Cardiac ventricle fibroblast (primary cell): ENCODE measurements at places on chromosomes 1 and 21. TPM values are rescaled to one million over a fixed set of nuclear protein-coding genes. Genes with fewer than 3 reads are reported as not detected.

The HSD3B2 gene
- not detected in 2 replicates for total RNA-seq

The TCHH gene
- 0.06 TPM in 1 of 2 replicates, not detected in the other for total RNA-seq

The PBX1 gene
- total RNA-seq = 37.5 and 39.5 TPM in 2 replicates

The GSTM1 gene
- not detected in 2 replicates for total RNA-seq

The FALEC gene
- not detected in 2 replicates for total RNA-seq

The SYT6 gene
- total RNA-seq = not detected in 2 replicates

The CASQ2 gene
- not detected in 2 replicates for total RNA-seq

The ETV3L gene
- total RNA-seq = not detected in 2 replicates

The KCNJ15 gene
- 0.44 and 1.0 TPM in 2 replicates for total RNA-seq

The HMGCS2 gene
- not detected in 2 replicates for total RNA-seq

The RNU1-4 gene
- under 0.01 TPM in 2 replicates for total RNA-seq

The LHX8 gene
- total RNA-seq = not detected in 2 replicates

The FAM163A gene
- not detected in 2 replicates for total RNA-seq

The KIF2C gene
- total RNA-seq = 2.1 and 2.3 TPM in 2 replicates

The BNIPL gene
- 0.06 TPM in 1 of 2 replicates, not detected in the other for total RNA-seq

The SELENBP1 gene
- total RNA-seq = 102 and 106 TPM in 2 replicates

The GBP4 gene
- 0.94 and 6.9 TPM in 2 replicates for total RNA-seq

The FMO5 gene
- total RNA-seq = 0.93 and 1.8 TPM in 2 replicates

The TEKT2 gene
- not detected in 2 replicates for total RNA-seq

The SNX7 gene
- 18.4 and 20.4 TPM in 2 replicates for total RNA-seq

The BEST4 gene
- total RNA-seq = not detected in 2 replicates

The OR10J5 gene
- total RNA-seq = not detected in 2 replicates

The DIRAS3 gene
- 4.4 and 6.2 TPM in 2 replicates for total RNA-seq
